Right cardiac atrium (tissue), 5 donors: ENCODE measurements at places on chromosomes 13 and 19.

DNA sequence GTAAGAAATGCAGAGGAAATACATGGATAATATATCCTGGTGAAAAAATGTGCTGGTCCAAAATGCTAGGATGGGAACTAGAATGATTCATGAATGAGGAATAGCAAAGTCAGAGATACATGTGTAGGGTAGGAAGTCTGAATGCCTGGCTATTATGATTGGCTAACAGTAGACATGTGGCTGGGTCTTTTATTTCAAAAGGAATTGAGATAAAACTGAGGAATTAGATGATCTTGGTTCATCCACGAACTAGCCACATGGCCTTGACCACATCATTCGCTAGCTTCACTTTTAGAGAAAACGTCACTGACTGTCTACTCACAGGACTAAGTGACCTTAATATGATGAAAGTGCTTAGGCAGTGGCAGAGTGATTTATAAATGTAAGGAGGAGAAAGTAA, 103.1 kb downstream of the TRPC4 start:
- DNase-seq, result no peak

- DNase-seq, result peak; percentile 75
Observed at GRCh38 chr19:3360421-3361383, 5.7 kb upstream of the NFIC start.

- DNase-seq, result peak; percentile 74
Observed at GRCh38 chr19:30799865-30800755, 427.9 kb downstream of the ZNF536 start.

GRCh38 chr13:71144883-71145282, 722.1 kb downstream of the DACH1 start:
- DNase-seq, result no peak

- DNase-seq, result no peak
Observed at GRCh38 chr19:45825263-45825605, 10.1 kb upstream of the RSPH6A start.

GRCh38 chr19:10631874-10632273, 6.5 kb downstream of the SLC44A2 start:
- DNase-seq, result no peak

- DNase-seq, result no peak
Observed at GRCh38 chr13:21749410-21749809, 78.5 kb downstream of the FGF9 start.

- DNase-seq, result peak; percentile 40
Observed at GRCh38 chr13:42524487-42525034, 49.4 kb upstream of the TNFSF11 start.

DNA sequence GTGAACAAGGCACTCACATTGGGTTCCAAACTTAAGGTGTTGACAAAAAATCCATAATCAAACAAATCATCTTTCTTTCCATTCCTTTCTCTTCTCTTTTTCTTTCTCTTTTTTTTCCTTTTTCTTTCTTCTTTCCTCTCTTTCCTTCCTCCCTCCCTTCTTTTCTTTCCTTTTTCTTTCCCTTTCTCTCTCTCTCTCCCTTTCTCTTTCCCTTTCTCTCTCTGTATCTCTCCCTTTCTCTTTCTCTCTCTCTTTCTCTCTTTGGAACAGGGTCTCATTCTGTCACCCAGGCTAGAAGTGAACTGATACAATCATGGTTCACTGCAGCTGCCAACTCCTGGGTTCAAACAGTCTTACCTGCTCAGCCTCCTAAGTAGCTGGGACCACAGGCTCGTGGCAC, 12.5 kb downstream of the C19orf18 start:
- no peak for DNase-seq

DNA sequence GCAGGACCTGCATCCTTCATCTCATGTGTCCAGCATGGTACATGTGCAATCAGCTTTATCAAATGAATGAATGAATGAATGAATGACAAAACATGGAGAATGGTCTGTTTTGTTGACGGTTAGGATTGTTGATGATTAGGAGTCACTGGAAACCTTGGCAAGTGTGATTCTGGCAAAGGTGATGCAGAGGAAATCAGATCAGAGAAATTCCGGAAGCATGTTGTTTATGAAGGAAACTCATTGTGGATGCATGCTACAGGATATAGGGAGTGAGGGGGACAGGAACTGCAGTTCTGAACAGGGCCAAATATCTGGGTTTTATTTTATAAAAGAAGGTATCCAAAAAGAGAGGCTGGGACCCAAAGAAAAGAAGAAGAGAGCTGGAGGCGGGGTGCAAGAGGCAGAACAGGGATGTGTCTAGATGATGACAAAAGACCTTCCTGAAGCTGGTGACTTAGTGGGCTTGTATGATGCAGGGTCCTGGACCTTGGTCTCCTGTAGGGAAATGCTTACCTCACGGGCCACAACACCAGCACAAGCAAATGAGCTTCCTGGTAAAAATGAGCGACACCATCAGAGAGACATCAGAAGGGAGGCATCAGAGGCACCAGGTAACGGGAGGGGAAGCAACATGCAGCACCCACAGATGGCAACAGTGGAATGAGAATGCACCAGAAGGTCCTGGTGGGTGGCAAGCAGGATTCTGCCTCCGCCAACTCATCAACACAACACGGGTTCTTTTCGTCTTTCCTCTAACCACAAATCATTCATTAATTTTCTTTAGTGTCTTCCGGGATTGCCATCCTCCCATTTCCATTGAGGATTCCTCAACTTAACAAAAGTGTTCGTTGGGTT, 159.6 kb downstream of the FOXO1 start:
- DNase-seq, result no peak

GRCh38 chr19:44753932-44754749, 5.6 kb downstream of the BCL3 start:
- peak; percentile 98 for DNase-seq

GRCh38 chr13:21243045-21243897, 66.8 kb downstream of the MRPL57 start:
- DNase-seq, result no peak

GRCh38 chr13:73932091-73932490, 202.1 kb downstream of the KLF12 start:
- no peak for DNase-seq

GRCh38 chr13:110363010-110363409, 55.9 kb downstream of the COL4A2 start:
- no peak for DNase-seq

DNA sequence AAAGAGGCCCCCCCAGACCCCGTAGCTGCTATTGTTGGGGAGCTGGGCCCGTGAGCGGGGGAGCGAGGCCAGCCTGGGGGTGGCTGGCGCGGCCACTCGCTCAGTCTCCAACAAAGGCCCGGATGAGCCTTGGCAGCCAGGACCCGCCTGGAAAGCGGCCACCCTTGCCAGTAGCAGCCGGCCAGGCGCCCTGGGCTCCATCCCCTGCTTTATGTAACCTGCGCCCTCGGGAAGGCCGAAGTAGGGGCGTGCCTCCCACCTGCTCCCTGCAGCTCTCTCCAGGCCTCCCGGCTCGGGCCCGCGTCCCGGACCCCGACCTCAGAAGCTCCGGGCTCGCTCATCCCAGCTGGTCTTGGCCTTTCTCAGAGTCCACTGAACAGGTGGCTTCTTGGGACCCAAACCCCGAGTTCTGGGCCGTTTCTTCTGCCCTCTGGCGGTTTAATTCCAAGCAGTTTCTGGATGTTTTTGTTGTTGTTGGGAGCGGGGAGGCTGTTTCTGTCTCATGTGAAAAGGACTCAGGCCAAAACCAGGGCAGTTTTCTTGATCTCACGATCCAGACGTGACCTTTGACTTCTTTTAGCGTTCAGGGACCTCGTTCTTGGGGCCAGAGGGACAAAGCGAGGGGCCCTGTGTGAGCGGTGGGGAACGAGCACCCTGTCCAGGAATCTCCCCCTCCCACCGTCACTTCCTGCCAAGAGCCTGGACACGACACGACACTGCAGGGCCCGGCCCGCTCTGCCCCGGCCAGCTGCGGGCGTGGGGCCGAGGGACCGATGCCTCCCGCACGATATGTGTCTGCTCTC, 1.2 kb downstream of the CDC34 start:
- peak; percentile 84 for DNase-seq

DNA sequence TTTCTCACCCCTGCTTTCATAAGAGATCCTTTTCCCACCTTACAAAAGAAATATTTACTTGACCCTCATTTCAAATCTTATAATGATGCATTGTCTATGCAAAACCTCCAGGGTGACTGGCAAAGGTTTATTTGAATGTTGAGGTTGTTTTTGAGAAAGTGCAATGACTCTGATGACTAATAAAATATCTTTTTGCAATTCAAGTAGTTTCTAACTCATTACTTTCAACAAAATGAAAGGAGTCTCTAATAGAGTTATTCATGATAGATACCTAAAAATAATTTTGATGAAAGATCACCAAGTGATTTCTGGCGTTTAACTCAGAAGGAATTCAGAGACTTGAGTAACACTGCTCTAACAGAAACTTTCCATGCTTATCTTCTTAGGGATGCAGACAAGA, 144.2 kb downstream of the FOXO1 start:
- DNase-seq, result no peak

DNA sequence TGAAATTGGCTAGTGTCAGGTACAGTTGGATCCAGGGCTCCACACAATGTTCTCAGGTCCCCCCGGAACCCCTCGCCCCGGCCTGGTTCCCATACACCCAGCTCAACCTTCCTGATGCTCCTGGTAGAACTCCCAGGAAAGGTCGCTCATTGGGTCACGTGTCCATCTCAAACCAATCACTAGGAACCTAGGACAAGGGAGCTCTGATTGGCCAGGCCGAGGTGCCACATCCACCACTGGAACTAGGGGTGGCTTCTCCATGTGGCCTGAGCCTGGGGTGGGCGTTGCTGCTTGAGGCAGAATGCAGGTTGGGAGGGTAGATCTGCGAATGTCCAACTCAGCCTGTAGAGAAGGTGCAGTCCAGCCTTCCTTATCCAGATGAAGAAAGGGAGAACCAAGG, 6.9 kb upstream of the MEF2B start:
- DNase-seq, result no peak

- no peak for DNase-seq
Observed at GRCh38 chr19:50829801-50830200, 3.6 kb downstream of the KLK15 start.

GRCh38 chr13:49667773-49668172, 23.5 kb downstream of the EBPL start:
- no peak for DNase-seq

DNA sequence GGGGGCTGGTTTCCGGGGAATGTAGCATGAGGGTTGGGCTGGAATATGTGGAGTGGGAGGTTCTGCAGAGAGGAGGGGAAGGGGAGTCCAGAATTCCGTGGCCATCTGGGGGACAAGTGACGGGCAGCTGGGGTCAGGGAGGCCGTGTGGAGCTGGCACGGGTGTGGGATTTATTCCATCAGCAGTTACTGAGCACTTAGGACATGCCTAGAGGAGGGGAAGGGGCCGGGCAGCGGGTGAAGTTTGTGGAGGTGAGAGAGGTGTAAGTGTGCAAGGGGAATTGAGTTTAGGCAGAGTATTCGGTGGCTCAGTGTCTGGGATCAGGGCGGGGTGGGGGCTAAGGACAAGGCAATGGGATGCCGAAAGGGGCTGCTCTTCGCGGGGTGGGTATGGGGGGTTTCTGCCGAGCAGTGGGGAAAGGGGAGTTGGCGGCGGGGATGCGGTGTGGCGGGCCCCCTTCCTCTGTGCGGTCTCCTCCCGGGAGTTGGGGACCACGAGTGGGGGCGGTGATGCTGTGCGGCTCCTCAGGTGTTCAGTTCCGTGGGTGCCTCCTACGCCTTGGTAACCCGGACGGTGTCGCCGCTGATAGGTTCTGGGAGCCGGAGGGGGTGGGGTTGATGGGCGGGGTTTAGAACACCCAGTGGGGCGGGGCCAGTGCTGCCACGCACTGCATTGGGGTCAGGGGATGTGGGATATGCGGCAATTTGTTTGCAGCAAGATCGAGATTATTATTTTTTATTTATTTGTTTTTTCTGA, 5.4 kb downstream of the CCDC61 start:
- DNase-seq, result peak; percentile 52

DNA sequence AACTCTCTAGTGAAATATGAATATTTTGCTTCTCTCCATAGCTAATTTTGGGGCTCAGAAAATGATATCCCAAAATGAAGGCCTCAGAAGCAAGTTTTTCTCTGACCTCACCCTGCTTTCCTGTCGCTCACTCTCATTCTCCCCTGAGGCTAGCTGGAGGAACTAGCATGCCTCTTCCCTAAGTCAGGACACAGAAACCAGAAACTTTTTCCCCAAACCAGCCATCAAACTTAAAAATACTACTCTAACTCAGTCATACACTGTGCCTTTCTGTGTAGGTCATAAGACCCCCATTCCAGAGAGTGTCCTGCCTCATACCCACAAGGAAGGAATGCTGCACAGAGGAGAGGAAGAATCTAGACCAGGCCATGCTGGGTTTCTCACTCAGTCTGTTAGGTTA, 329.6 kb downstream of the PCDH20 start:
- no peak for DNase-seq

GRCh38 chr13:109336730-109337129, 449.7 kb downstream of the IRS2 start:
- DNase-seq, result no peak

GRCh38 chr13:40343550-40344269, 322.7 kb downstream of the FOXO1 start:
- no peak for DNase-seq

DNA sequence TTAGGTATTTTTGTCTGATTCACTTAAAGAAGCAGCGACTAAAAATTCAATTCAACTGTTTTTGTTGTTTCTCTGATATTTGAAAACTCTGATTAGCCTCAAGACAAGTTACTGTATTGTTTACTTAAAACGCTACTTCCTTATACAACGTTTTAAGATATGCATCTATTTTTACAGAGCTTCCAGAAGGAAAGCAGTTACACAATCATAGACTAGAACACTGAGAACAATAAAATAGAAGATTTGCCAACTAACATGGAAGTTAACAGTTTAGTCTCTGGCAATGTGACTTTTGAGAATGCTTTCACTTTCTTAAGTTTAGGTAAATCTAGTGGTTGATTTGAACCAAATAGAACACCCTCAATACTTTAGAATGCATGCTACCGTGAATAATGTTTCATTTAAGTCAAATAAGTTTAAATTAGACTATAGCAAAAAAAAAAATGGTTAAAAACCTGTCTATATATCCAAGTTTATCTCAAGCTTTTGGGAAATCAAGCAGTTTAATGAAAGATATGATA, 614.8 kb downstream of the DACH1 start:
- no peak for DNase-seq

DNA sequence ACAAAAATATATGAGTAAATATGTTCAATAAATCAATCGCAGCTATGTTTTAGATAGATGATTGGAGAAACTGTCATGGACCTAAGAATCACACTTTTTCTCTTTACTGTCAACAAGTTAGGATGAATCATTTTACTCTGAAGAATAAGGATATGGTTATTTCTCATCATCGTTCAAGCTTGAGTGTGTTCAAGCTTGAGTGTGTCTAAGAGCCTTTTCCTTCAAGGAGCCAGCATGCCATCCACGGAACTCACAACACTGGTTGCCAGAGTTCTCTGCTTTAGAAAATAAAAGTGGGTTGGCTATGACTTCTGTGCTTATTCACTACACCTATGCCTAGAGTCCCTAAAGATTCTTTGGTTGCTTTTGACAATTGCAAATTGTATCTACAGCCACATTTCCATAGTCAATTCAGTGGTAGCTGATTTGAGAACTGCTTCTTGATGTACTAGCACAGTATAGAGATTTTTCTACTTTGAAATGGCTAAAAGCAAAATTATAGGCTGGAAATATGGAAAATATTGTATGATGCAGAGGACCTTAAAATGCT, 58.1 kb upstream of the SCEL start:
- no peak for DNase-seq

- no peak for DNase-seq
Observed at GRCh38 chr13:31930901-31931522, 100.6 kb upstream of the FRY start.
